ENCODE measurements at places on chromosomes 4 and X.

GRCh38 chr4:153466081-153466948 is at the start of gene TMEM131L:
TMEM131L (plus strand) TSS chr4:153466360; CDS start chr4:153466398, 38 bp downstream.
- DNase-seq = peak; percentile 80

- no peak for DNase-seq
Observed at GRCh38 chr4:81922313-81922712, 450.6 kb upstream of the RASGEF1B start.

GRCh38 chr4:95288552-95288951 is 260.2 kb downstream of the UNC5C start:
- no peak for DNase-seq

- no peak for DNase-seq
Observed at GRCh38 chr4:18022572-18023050, 1.1 kb upstream of the LCORL start.

DNA sequence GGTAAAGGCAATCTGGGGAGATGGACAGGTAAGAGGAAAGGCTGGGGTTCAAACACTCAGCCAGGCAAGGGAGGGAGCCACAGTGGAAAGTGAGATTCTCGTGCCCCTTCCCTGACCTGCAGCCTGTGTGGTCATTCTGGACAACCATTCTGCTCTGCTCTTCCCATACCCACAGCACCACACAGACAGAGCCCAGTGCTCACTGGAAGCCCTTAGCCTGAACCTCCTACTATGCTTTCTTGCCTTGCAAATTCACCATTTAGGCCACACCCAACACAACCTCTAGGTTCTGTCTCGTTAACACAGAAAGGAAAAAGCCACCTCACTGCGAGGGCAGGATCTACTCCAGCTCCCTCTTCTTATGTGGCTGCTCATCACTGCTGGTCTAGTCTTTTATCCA is 92.7 kb downstream of the SHISA3 start:
- no peak for DNase-seq

Measured in SK-N-DZ (cell line).